ENCODE measurements at places on chromosomes 6 and 20.
A peak's percentile ranks its signal among the peaks of the same experiment; 100 is the strongest.

DNA sequence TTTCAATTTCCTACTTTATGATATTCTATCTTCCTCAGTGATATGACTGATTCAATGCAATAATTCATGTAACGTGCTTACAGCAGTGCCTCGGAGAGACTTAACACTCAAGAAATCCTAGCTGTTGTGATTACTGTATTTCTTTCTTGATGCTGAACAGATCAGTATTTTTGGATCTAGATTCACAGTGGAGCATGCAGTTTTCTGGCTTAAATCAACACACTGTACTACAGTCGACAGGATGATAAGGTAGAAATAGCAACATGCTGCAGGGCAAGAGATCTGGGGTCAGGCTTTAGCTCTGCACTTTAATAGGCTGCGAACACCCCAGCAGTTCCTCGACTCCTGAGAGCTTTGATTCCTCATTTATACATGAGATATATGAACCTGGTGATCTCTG, 161.0 kb downstream of the AIG1 start:
- DNase-seq = no peak

DNA sequence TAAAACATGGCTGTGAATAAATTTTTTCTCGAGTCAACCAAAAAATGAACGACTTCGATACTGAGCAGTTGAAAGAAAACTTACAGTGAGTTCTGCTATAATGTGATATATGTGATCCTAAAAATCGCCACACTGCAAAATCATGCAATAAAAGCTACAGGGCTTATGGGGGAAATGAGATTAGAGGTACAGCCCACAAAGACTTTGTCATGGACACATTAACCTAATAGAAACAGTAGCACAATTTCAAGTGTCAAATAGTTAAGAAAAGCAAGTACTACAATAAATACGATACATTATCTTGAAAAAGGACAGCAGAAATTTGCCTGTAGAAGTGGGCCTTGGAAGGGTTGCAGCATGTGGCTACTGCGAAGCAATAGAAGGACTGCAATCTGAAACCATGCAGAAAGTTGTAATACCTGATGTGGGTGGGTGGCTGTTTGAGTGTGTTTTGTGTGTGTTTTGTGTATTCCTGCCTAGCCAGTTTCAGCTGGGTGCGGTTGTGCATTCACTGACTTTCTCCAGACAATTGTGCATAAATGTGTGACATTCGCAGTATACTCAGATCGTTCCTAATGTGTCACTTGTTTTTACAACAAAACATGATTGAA, 79.1 kb downstream of the RPP40 start:
- DNase-seq = no peak

DNA sequence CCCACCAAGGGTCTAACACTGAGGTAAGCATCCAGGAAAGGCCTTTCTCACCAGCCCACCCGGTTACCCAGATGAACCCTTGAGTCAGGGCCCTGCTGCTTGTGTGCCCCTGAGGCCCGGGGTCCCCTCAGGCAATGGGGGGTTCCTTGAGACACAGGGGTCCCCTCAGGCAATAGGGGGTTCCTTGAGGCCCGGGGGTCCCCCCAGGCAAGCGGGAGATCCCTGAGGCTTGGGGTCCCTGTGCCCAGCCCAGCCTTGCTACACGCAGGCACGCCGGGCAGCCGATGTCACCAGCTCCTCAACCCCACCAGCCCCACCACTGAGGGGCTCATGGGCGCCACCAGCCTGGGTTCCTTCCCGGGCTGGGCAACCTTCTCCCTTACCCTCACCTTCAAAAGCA, 247.2 kb downstream of the TTLL2 start:
- no peak for DNase-seq

GRCh38 chr20:8646033-8646441, 422.9 kb upstream of the PLCB4 start:
- no peak for DNase-seq

GRCh38 chr6:147750413-147750812, 241.9 kb downstream of the SAMD5 start:
- DNase-seq = no peak

DNA sequence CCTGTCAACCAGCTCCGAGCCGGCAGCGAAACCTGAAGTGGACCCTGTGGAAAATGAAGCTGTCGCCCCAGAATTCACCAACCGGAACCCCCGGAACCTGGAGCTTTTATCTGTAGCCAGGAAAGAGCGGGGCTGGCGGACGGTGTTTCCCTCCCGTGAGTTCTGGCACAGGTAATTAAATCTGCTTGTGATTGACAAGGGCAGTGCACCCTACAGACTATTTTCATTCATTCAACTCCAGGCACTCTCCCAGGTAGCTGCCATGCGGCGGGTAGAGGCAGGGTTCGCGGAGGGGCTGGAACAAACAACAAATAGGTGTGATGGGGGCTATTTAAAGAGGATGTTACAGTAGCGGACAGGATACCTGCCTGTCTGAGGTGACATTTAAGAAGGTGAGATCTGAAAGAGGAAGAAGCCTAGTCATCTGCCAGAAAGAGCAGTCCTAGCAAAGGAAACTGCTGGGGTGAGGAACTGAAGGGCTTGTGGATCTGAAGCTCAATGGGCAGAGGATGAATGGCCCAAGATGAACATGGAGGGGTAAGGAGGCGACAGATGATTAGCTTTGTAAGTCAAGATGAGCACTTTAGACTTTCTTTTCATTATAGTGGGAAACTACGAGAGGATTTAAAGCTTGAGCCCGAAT, 810 bp downstream of the MRPL18 start:
- DNase-seq = no peak

DNA sequence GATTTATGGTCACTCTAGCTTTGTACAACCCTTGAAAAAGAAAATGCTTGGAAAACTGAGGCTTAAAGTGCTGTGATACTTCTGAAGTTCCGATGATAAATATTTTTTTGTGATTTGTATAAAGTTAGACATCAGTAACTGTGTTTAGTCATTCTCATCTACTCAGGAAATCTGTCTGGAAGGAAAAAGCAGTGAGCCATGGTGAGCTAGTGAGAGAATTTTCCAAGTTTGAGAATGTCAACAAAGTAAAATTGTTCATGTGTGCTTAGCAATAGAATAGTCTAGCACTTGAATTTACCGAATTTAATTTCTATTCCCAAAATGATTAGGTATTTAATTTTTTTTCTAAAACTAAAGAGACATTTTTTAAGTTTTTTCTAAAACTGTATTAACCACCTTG, 41.3 kb upstream of the PLCB4 start:
- DNase-seq = no peak

- no peak for DNase-seq
Measured at GRCh38 chr6:27839626-27840475, 72.3 kb downstream of the OR2B2 start.

DNA sequence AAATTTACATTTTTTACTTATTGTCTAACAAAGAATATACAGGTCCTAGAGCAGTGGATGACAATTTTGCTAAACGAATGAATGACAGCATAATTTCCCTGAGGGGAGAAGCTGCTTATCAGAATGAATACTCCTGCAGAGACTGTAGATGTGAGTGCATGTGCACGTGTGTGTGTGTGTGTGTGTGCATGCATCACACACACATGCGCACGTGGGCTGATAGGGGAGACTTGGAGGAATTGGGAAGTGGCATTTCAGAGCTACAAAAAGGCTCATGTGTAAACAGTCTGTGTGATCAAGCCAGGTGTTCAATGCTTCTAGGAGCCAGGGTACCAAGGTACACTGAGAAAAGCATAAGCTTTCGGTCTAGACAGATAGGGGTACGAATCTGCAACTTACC, 93.5 kb upstream of the SASH1 start:
- no peak for DNase-seq

DNA sequence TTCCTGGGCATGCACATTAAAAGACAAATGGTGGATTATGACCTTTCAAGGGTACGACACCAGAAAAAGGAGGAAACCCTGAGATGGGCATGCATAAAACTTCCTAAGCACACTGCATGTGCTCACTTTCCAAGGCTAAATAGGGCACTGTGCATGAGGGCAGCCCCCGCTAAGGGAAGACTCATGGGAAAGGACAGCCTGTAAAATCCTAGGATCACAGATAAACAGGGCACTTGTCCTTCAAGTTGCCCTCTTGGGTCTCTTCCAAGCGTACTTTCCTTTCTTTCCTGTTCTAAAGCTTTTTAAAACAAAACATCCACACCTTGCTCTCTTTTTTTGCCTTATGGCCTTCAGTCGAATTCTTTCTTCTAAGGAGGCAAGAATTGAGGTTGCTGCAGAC, 106.5 kb upstream of the SYNCRIP start:
- DNase-seq = no peak

DNA sequence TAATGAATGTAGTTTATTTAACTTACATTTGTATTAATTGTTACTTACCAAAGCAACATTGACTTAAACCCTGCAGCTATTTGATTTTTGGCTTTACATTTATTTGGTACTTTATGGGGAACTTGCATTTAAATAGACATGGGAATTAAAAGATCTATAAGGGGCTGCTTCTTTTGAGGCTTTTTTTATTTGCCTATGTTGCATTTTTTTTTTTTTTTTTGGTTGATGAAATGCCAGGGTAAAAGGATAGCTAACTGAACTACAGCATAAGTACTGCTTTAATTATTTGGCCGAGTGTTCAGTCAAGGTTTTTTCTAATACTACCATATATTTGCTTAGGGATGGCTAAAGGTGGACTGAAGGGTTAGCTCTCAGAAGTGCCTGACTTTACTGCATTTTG, 62.5 kb upstream of the CDH4 start:
- DNase-seq = no peak

GRCh38 chr6:132392792-132393191, 8.5 kb downstream of the MOXD1 start:
- DNase-seq = no peak

DNA sequence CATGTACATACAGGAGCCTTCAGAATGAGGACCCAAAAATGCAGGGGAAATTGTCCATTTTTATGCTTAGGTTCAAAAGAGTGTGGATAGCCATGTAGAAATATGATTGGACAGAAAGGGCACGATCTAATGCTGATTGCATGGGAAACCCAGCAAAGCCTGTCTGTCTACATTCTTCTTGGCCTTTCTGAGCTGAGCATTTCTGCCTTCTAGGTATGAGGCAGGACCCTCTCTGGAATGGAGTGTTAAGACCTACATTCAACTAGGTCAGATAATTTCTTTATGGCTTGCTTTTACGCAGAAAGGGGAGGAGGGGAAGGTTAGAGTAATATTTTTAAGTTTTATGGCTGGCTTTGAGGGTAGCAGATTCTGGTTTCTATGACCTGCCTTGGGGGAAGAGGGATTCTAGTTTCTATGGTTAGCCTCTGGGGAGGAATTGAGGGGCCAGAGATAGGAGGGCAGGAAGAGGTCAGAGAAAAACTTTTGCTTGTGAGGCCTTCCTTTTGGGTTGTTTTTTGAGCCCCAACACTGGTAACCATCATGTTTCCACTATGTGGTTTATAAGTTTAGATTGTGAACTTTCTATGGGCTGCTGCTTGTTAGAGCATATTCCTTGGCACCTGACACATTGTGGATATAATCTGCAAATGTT, 63.5 kb downstream of the LYRM2 start:
- no peak for DNase-seq

DNA sequence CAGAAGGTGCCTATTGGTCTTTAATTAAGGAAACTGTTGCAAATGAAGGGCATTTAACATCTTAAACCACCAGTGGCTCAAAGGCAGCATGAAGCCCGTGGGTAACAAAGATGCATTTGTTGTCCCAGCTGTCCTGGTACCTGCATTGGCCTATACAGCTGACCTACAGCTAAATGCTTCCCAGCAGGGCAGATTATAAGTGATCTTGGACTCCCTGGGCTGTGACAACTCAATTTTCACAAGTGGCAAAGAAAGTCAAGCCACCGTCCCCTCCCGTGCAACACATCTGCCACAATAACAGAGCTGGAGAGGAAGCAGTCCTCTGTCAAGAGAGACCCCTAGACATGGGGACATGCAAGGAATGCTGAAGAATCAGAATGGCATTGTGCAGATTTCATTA, 31.5 kb upstream of the EDN3 start:
- DNase-seq = no peak

DNA sequence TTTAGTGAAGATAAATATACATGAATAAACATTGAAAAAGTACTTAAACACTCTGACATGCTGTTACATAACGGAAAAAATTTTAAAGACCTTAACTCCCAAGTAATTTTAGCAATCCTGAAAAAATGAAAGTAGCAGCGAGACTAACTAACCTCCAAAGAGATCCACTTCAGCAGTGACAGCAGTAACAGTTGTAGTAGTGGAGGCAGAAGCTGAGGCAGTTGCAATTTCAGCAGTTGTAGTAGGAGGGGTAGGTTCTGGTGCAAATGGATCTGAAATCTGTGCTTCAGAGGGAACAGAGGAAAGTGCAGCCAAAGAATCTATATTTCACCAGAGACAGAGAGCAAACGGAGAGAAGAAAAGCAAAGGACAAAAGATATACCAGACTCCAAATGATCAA, 88.8 kb downstream of the PRSS35 start:
- DNase-seq = no peak

DNA sequence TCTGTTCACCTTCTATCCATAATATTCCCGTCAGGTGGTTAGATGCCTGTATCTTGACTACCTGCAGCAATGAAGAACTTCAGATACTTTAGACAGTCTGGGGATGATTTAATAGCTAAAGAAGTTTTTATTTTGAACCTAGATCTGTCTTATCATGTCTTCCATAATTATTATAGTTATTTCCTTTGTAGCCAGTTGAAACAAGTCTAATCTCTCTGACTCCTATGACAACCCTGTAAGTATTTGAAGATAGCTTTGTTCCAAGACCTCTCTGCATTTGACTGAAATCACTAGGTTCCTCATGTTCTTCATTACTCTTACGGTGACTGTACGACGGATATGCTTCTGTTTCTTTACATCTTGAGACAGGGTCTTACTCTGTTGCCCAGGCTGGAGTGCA, 316.6 kb upstream of the BMP2 start:
- no peak for DNase-seq

- DNase-seq = no peak
Measured at GRCh38 chr6:30265181-30265580, 52.0 kb upstream of the TRIM26 start.

- DNase-seq = peak; percentile 20
Measured at GRCh38 chr6:10478187-10479040, 42.7 kb upstream of the GCNT2 start.

GRCh38 chr6:159826968-159827647, 27.0 kb downstream of the PNLDC1 start:
- no peak for DNase-seq

- DNase-seq = no peak
Measured at GRCh38 chr6:15986027-15986629, 142.8 kb upstream of the MYLIP start.

- DNase-seq = no peak
Measured at GRCh38 chr6:168825226-168826077, 384.5 kb downstream of the SMOC2 start.
